ENCODE measurements at places on chromosomes 7 and 10. TPM values are rescaled to one million over a fixed set of nuclear protein-coding genes. Genes with fewer than 3 reads are reported as not detected.

AS3MT gene
- 0.36 TPM for total RNA-seq

VAX1 gene
- not detected for total RNA-seq

GPR15LG gene
- not detected for total RNA-seq

ZNF467 gene
- total RNA-seq, result not detected

Measured in T-helper 2 cell treated with Interferon-gamma antibody and Interleukin-4, amounts not matched to agents 100 ng/mL and 5 ng/mL, for 36 hours (primary cell).